Fibroblast of skin of scalp (primary cell): ENCODE measurements at places on chromosomes 3 and 15.
A peak's percentile ranks its signal among the peaks of the same experiment; 100 is the strongest.

DNA sequence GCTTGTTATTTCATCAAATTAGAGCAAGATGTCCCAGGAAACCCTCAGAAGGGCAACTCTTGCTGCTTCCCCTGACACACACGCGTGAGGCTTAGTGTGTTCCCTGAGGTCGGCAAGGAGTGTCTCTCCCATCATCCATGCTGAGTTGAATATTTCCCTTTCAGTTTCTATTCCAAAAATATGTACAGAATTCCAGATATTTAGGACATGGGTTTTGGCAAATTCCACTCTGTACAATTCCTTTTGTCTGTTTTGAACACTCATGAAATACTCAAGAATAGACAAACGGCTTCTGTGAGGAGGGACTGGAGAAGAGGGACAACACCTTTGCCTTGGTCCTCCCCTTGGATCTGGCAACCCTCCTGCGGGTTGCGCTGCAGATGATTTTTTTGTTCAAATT is 138.0 kb downstream of the DUT start:
- DNase-seq = peak; percentile 84

GRCh38 chr3:11481556-11481955 is 162.2 kb downstream of the VGLL4 start:
- DNase-seq = no peak

GRCh38 chr15:67838789-67839332 is 984 bp downstream of the RNU6-1 start:
- peak; percentile 36 for DNase-seq

DNA sequence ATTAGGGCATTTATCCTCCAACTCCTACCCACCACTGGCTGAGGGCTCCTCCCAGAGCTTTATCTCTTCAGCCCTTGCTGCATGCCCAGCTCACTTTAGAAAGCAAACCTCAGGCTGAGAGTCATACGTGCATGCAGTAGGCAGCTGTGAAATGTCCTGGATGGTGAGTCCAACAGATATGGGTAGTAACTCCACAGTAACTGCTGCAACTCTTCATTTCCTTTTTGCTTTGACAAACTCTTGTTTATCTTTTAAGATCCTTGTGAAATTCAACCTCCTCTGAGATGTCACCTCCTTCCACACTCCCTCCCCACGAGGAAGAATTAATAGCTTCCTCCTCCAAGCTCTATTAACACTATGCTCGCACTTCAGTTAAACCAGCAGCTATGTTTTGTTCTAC is 35.9 kb upstream of the CTNNB1 start:
- DNase-seq = no peak

DNA sequence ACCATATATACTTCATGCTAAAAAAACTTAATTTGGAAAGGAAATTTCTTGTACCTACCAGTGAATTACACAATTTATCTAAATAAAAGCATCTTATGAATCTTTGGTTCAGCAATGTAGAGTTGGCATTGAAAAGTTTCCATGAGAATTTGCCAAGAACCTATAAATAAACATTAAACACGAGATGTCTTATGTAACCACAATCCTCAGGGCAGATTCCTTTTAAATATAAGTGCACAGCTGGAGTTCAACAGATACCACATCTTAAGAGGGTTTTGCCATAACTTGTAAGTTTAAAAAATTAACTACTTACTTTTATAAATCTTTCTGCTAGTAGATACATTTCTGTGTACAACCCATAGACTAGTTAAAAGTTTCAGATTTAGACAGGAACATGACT is 499.3 kb upstream of the ARRDC4 start:
- DNase-seq = no peak

DNA sequence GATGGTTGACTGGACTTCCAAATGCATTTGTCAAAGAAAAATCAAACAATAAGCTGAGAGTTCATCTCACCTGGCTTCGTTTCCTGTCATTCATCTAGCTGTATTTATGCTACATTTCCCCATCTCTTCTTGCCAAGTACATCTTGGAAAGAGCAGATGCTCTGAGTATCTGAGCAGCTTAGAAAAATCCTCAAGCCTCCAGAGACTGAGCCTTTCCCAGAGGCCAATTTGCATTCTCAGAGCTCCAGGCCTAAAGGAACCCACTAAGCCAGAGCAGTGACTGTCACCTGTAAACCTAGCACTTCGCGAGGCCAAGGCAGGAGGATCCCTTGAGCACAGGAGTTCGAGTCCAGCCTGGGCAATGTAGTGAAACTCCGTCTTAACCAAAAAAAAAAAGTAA is 100.5 kb downstream of the XXYLT1 start:
- DNase-seq = no peak

DNA sequence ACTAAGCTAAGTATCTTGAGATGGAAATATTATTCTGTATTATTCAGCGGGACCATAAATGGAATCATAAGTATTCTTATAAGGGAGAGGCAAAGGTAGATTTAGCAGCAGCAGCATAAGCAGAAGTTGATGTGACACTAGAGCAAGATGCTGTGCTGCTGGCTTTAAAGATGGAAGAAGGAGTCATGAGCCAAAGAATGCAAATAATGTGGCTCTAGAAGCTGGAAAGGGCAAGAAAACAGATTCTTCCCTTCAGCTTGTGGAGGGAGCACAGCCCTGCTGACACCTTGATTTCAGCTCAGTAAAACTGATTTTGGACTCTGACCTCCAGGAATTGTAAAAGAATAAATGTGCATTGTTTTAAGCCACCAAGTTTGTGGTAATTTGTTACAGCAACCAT is 144.2 kb upstream of the ANKRD28 start:
- DNase-seq = no peak

- DNase-seq = peak; percentile 17
Observed at GRCh38 chr15:62706317-62706716, 336.2 kb upstream of the TPM1 start.

DNA sequence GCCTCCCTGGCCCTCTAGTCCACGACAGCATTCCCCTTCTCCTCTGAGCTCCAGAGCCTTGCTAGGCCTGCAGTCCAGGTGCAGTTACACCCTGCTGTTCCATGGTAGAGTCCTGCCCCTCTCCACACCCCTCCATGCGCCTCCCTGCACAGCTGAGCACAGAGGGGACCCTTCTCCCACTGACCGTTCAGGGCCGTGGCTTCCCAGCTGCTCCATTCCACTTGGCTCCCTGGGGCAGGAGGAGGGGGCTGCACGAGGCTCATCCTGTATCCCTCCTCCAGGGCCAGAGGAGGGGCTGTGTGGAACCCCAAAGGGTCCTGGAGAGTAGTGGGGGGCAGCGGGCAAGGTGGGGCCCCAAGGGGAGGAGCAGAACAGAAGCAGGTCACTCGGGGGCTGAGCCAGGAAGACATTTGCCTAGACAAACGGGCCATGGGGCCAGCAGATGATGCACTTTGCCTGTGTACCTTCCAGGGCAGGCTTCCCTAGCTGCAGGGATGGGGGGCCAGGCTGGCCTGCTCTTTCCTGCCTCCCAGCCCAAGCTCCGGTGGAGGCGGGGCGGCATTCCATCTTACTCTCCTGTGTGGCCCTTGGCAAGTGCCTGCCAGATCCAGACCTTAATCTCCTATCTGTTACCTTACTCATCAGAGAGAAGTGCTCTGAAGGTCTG is 20.7 kb upstream of the GOLGA6C start:
- DNase-seq = no peak

DNA sequence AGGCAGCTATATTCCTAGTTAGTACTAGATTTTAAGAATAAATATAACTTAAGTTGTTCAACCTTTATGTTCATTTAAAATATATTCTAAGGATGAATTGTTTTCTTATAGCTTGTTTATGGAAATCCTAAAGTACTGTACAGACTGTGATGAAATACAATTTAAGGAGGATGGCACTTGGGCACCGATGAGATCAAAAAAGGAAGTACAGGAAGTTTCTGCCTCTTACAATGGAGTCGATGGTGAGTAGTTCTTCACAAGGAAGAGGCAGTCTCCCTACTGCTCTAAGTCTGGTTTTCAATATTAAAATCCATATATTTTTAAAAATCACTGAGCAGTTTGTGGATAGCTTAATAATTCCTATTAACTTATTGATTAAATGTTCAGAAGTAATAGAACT is 29.6 kb downstream of the CALML4 start:
- no peak for DNase-seq
